ENCODE measurements at places on chromosomes 16 and 17.

- no peak for DNase-seq
Measured at GRCh38 chr16:55349867-55350266, 25.9 kb downstream of the IRX6 start.

GRCh38 chr17:40095351-40095943 lies 4.9 kb downstream of the NR1D1 start:
- no peak for DNase-seq

DNA sequence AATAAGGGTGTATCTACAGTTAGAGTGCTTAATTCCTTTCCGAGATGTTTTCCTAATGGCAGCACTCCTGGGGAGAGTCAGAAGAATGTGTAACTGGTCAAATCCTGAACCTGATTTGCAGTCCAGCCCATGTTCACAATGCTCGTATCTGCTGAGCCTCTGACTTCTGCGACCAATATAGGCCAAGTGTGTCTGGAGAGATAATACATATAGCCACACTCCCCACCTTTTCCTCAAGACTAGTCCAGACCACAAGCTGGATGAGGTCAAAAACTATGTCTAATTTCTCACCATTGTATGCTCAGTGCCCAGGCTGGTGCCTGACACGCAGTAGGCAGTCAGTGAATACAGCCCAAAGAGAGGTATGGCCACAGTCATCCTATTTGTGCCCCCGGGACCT lies 58.0 kb downstream of the XYLT1 start:
- no peak for DNase-seq

DNA sequence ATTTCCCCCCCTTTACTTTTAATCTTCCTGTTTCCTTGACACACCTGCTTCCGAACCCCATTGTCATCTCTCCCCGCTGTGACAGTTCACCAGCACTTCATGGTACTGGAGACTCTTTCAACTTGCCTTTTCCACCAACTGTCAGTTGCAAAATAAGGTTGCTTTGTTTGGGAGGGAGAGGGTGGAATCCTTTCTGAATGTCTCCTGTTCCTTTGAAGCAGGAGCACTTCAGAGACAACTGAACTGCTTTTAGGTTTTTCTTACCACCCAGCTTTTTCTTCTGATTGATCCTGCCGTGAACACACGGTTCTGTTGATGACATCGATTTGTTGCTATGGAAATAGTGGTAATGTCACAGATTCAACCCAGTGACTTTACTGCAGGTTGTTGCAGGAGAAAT lies 42.0 kb downstream of the RPA1 start:
- DNase-seq = no peak

DNA sequence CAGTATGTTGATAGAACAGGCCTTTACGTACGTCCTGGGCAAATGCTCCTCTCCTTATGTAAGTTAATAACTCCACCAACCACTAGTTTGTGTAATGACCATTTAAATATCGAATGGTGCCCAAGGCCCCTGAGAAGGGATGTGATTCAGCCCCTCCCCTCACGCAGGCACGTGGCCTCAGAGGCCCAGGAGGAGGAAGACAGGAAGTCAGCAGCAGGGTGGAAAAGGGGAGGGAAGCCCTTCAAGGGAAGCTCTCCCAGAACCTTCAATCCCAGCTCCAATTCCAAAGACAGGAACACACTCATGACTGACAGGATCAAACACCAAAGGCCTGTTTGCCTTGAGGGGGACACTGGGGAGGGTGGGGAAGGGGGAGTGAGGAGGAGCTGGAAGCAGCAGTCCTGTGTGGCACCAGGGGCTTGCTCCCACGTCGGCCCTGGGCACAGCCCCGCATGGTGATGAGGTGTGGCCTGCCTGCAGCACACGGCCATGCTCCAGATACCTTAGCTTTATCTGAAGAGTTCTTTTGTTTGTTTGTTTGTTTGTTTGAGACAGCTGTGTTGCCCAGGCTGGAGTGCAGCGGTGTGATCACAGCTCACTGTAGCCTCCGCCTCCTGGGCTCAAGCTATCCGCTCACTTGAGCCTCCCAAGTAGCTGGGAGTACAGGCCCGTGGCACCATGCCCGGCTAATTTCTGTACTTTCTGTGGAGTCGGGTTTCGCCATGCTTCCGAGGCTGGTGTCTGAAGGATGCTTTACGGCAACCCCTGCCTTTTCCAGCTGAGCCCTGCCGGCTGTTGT lies 105.0 kb downstream of the ZNF778 start:
- DNase-seq = no peak

- DNase-seq = peak; percentile 69
Measured at GRCh38 chr17:35486920-35487732, 38.6 kb upstream of the SLFN13 start.

DNA sequence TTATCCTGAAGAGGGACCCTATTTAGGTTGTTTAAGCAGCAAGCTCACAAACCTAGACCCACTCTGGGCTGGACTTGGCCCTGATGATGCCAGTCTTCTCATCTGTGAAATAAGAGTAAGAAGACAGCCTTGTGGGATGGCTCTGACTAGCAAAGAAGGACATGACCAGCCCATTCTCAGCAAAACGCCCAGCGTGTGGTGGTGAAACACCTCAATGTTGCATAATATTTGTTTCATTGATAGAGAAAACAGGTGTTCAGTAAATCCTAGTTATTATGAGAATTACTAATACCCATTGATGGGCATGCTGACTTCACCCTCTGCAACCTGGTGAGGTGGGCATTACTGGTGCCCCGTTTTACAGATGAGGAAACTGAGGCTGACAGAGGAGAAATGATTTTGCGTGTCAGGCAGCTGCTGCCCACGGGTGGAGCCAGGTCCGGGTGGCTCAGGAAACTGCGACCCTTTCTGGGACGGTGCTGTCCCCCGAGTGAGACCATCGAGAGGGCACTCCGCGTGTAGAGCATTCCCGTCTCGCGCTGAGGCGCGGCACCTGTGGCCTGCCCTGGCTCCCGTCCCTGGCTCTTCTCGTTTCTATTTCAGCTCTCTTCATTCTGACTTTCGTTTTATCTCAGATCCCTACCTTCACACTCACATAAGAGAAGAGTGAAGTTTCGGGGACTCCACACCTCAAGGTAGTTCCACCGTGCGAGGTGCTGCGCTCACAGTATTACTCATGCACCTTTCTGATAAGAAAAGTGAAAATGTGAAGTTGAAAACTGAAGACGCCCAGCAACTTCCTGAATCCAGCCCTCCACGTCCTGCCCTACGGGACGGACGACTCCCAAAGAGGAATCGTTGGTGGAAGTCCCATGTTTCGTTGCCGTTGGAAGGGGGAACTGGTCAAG lies 48.5 kb downstream of the IRF8 start:
- peak; percentile 27 for DNase-seq

DNA sequence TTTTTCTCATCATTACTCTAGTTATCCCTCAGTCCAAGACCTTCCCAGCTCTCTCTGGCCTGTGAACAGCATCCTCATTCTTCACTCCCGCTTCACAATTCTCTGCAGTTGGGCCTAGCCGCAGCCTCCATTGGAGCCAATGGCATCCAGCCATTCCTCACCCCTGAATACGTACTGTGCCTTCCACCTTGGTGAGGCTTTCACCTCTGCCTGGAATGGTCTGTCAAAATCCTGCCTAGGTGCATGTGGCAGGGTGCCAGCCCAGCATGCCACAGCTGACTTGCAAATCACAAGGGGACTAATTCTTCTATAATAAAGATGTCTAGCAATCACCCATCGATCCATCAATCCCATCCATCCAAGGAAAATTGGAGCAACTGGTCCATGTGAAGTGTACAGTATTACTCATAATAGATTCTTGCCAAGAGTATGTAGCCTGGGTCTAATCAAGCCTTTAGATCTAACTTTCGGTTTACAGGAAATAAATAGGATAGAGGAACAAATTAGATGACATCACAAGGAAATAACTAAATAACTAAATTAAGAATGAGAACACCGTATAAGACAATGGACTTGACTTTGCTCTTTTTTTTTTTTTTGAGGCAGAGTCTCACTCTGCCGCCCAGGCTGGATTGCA lies 5.1 kb upstream of the CX3CL1 start:
- DNase-seq = no peak

- no peak for DNase-seq
Measured at GRCh38 chr17:32261936-32262510, 3.6 kb upstream of the RHBDL3 start.

DNA sequence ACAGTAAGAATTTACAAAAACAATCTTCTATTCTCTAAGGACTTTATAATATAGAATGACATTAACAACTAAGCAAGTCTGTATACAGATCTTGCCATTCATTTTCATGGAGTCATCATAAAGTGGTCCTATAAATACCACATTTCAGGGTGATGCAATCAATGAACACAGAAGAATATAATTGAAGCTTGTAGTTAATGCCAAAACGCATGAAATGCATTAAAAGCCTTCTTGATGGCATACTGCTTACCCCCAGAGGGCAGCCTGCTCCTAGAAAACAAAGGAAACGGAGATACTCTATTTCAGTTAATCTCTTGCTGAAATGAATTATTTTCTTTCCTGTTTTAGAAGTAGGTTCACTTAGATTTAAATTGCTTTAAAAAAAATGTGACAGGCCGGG lies 45.2 kb upstream of the STAC2 start:
- DNase-seq = no peak

- no peak for DNase-seq
Measured at GRCh38 chr16:55056585-55057401, 126.1 kb downstream of the IRX5 start.

GRCh38 chr16:88512728-88513696 lies 57.2 kb upstream of the ZC3H18 start:
- no peak for DNase-seq

DNA sequence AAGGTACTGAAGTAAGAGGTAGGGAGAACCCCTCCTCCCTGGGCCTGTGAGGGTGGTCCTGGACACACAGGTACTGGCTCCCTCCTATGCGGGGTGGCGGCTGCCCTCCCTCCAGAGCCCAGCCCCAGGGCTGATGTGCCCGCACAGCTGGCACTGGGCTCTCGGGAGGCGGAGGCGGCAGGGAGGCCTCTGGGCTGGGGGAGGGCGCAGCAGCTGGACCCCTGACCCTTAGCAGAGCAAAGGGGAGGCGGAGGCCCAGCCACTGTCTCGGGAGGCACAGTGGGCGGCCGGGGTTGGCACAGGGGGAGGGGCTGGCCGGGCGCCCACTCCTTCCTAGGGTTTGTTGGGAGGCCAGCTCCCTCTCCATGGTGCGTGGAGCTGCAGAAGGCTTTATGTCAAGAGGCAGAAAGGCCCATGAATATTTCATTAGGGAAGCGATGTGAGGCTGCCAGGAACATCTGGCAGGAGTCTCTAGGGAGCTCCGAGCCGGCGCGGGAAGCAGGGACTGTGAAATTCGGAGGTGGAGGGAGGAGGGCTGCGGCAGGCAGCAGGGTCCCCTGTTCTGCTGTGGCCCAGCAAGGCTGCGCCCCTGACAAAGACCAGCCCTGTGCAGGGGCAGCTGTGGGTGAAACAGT lies 44.1 kb upstream of the ACSF3 start:
- no peak for DNase-seq

GRCh38 chr17:41894791-41895331 lies 23.9 kb downstream of the ACLY start:
- no peak for DNase-seq

GRCh38 chr17:72151565-72152386 lies 31.0 kb downstream of the SOX9 start:
- DNase-seq = no peak

DNA sequence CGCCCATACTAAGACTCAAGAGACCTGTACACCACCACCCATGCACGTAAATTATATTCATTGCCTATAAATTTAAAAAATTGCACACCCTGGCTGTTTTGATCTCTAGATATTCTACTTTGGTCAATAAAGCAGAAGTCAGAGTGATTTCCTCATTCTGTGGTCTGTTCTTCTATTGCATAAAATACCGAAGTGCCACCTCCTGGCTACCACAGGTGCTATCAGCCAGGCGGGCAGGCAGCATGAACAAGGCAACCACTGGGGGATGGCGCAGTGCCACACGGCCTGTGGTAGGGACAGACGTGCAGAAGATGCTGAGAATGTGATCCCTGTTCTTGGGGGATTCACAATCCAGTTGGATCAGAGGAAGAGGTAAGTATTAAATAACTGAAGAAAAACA lies 122.3 kb downstream of the CDK5R1 start:
- peak; percentile 36 for DNase-seq

DNA sequence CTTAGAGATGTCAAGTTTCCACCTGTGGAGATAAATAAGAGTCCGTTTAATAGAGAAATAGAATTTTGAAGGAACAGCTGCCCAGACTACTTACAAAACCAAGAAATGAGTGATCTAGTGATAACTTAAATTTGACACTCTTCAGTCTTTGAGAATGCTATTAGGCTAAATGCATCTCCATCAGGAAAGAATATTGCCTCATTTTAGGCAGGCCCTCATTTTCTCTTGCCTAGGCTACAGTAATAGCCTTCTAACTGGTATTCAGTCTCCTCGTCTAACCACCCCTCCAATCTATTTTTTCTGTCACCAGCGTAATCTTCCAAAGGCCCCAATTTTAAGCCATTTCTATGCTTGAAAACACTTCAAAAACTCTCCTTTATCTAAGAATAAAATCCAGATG lies 537.8 kb upstream of the CA10 start:
- DNase-seq = no peak

DNA sequence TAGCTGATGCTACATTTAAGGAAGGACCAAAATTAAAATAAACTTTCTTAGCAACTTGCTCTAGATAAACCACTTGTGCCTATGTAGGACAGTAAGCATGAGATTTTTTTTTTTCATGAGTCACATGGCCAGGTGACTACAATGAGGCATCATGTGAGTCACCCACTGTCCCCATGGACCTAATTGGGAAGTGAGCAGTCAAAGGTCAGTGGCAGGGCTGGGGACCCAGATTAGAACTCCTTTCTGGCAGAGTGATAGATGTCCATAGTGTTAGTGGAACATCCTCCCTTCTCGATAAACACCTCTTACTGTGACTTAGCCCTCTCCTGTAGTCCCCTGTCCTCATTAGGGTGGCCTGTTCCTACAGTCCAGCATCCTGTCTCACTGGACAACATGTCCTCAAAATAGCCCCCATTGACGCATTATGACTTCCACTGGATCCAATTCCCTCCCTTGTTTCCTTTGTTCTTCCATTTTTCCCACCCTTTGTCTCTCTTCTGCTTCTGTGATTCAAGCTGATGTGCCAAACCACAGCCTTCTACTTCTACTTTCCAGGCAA lies 12.4 kb downstream of the ITGB3 start:
- DNase-seq = no peak

- DNase-seq = no peak
Measured at GRCh38 chr16:85527767-85528297, 85.3 kb upstream of the GSE1 start.

GRCh38 chr17:9225305-9226101 lies 204.2 kb downstream of the NTN1 start:
- no peak for DNase-seq

DNA sequence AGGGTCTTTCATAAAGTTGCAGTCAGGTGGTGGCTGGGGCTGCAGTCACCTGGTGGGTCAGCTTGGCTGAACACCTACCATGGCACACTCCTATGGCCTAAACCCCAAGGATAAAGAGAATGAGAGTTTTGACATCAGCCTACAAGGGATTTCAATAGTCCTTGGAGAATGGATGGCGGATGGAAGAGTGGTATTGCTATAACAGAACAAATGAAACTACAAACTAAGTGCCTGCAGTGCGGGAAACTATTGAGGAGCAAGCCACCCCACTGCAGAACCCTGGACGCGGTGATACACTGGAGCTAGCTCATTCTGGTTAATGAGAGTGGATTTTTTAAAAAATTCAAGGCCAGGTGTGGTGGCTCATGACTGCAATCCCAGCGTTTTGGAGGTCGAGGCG lies 3.0 kb upstream of the PRPSAP2 start:
- DNase-seq = no peak

GRCh38 chr17:70368011-70368410 lies 198.7 kb downstream of the KCNJ2 start:
- DNase-seq = no peak

Data from stimulated activated CD8-positive, alpha-beta memory T cell treated with anti-CD3 and anti-CD28 coated beads, Interleukin-15, amount 100 ng/mL, for 4 hours (primary cell).